H54 (cell line): ENCODE measurements at places on chromosomes 1 and 21.

DNA sequence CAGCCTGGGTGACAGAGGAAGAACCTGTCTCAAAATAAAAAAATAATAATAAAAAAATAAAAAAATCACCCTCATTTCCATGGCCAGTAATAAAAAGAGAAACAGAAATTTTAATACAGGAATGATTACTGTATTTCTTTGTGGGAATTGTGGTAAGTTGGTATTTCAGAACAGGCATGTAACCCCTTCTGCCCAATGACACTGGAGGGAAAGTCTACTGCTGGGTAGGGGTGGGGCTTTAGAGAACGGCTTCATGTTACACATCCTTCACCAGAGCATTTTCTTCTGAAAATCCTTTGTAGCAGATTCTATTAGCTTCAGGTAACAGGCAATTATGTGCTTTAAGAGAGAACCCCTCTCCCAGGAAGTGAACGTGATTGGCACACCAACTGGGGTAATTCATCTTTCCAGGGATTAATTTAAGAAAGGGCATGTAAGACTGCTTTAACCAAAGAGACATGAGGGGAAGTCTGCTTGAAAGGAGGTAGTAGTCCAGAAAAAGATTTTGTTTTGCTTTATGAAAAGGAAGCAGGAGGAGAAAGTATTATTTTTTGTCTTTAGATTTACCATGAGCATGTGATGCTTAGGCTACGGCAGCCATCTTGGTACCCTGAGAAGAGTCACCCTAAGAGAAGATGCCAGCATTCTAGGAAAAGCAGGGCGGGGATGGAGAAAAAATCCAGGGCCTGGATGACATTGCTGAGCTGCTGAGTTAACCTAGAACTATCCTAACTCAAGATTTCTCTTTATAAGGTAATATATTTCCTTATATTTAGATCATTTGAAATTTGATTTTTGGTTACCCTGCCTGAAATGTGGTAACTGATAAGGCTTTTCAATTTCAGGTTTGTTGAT is 57.7 kb upstream of the DPT start:
- no peak for DNase-seq

GRCh38 chr1:240539769-240540414 is 72.1 kb downstream of the GREM2 start:
- no peak for DNase-seq

GRCh38 chr1:236083650-236084385 is 18.9 kb upstream of the NID1 start:
- DNase-seq: no peak

DNA sequence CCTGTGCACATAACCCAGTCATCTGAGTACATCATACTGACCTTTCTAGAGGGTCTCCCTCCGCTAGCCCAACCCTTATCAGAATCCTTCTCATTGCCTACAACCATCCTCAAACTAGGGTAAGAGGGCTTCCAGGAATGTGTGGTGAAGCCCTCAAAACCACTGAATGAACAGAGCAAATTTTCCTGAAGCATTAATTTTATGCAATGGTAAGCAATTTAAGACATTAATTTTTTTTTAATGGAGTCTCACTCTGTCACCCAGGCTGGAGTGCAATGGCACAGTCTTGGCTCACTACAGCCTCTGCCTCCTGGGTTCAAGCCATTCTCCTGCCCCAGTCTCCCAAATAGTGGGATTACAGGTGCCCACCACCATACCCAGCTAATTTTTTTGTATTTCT is 86.1 kb upstream of the ZNF281 start:
- no peak for DNase-seq

DNA sequence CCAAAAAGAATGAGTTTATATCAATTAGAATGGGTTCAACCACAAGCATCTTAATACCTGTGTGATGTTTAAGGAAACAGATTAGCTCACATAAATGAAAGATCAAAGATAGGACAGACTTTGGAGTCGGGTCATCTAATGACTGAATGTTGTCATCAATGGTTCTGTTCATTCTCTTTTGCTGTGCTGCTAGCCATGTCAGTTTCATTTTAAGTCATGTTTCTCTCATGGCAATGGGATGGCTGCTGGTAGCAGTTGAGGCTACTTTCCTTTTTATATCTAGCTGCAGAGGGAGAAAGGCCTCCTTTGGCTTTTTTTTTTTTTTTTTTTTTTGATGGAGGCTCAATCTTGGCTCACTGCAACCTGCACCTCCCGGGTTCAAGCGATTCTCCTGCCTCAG is 86.9 kb upstream of the SPAG17 start:
- no peak for DNase-seq

GRCh38 chr1:181801617-181802016 is 259.9 kb downstream of the ZNF648 start:
- no peak for DNase-seq

DNA sequence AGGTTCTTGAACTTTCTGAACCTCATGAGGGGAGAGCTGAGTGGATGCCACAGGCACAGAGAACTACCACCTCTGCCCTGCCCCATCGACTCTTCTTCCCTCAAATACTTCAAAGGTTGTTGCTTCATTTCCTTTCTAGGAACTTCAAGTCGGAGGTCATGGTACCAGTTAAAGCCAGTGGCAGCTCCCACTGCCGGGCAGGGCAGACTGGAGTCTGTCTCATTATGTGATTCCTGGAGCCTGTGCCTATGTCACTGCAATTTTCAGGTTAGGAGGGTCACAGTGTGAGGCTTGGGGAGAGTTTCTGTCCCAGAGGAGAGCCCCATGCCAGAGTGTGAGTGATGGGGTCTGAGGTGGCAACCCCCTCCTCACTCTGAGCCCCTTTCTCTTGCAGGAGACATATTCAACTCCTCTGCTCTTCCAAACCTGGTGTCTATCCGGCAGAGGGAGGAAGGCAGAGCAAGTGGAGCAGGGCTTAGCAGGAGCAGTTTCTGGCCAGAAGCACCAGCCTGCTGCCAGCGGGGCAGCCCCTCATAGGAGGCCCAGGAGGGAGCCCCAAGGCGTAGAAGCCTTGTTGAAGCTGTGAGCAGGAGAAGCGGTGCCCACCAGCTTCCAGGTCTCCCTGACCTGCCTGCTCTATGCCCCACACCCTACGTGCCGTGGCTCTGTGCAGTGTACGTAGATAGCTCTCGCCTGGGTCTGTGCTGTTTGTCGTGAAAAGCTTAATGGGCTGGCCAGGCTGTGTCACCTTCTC is 29.3 kb downstream of the CAMK1G start:
- no peak for DNase-seq

DNA sequence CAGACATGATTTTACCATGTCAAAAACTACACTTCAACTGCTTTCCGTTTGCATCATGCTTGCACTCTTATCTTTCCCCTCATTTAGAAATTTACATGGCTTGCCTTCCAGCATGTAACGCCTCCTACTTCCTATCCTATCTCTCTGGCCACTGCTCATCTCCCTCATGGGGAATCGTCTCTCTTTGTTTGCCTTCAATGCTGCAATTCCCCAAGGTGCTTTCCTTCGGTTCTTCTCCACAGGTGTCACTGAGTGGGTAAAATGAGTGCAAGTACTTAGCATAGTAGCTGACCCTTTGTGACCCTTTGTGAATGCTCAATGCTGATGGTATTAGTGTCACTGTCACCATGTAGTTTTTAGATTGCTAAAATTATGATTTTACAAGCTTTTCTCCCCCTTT is 63.1 kb downstream of the APP start:
- no peak for DNase-seq

DNA sequence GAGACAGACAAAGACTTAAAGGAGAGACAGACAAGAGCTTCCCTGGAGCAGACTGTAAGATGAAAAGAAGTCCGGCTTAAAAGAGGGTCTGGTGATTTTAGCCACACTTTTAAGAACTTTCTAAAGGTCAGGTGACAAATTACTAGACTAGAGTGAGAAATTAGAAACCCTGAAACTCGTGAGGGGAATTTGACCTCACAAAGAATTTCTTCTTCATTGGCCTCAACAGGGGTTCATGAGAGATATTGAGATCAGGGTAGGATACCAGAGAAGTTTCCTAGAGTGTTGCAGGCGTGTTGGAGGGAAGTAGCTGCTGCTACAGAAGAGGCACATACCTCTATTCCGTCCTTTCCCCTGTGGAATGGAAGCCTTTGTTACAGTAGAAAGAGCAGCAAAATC is 884.4 kb downstream of the KCNT2 start:
- no peak for DNase-seq

DNA sequence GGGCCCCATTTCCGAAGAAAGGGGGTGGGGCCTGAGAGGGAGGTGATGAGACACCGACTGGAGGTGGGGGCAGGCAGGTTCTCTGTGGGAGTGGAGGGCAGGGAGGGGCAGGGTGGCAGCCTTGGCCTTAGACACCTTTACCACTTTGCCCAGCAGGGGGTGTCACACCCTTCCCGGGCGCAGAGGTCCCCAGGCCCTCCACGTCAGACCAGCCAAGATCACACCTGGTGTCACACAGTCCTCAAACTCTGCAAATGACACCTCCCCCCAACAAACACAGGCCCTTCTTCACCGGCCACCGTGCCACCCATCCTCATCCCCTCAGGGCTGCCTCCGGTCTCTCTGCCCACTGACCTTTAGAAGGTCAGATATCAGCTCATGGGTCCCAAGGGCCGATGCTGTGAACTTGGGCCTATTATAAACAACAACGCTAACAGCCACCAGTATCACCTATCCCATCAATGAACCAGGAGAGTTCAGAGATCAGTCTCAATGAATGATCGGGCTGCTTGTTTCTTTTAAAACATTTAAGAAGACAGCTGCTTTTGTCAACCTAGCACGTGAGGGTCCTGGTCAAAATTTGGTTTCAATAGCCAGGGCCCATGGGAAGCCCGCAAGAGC is 103.9 kb downstream of the CASZ1 start:
- DNase-seq: no peak

- no peak for DNase-seq
Measured at GRCh38 chr1:212533148-212533517, 75.4 kb upstream of the ATF3 start.

- DNase-seq: no peak
Measured at GRCh38 chr1:70896224-70896623, 151.4 kb downstream of the PTGER3 start.

DNA sequence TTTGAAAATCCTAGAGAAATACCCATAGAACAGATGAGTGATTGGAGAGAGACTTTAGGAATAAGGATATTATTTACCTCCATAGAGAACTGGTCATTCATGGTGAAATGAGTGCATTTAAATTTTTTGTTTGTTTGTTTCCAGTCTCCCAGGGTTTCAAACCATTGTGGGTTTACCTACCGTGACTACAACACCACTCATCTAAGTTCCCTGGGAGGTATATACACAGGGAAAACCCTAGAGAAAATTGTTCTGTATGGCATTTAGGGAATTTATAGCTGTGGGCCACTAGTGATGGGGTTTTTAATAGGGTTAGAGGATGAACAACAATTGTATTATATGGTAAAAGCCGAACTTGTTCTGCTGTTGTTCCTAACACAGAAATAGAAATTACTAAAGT is 109.2 kb downstream of the USP25 start:
- no peak for DNase-seq

- no peak for DNase-seq
Measured at GRCh38 chr1:91651661-91652071, 151.0 kb downstream of the CDC7 start.

- no peak for DNase-seq
Measured at GRCh38 chr1:9437961-9438430, 101.3 kb upstream of the SLC25A33 start.

DNA sequence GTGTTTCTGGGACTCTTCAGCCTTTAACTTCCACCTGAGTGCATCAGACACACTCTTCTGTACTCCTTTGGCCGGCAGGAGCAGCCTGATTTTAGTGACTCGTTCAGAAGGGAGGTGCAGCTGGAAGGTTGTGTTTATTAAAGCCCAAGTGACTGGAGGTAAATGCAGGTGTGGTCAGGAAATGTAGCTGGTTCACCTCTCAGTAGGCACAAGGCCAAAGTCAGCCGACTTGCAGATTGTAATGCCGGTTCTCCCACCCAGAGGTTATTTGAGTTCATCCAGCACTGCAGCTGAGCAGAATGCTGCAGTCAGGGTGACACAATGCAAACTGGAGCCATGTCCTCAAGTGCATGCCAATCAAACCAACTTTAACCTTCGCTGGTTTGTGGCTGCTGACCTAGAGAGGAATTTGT is 91.5 kb downstream of the SPATA46 start:
- DNase-seq: no peak

DNA sequence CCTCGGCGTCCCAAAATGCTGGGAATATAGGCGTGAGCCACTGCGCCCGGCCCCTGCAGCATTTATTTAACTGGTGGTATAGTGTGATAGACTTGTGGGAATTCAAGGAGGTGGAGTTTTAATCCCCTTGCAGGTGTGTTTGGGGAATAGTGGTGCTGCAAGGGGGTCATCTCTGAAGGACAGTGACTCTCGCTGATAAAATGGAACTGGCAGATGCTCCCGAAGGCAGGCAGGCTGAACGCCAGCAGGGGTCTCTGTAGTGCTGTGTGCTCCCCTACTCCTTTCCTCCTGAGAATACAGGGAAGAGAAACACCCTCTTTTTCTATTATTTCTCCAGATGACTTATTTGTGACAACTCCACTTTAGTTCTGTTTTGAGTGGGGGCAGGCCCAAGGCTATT is 4.0 kb downstream of the OSCP1 start:
- DNase-seq: no peak

DNA sequence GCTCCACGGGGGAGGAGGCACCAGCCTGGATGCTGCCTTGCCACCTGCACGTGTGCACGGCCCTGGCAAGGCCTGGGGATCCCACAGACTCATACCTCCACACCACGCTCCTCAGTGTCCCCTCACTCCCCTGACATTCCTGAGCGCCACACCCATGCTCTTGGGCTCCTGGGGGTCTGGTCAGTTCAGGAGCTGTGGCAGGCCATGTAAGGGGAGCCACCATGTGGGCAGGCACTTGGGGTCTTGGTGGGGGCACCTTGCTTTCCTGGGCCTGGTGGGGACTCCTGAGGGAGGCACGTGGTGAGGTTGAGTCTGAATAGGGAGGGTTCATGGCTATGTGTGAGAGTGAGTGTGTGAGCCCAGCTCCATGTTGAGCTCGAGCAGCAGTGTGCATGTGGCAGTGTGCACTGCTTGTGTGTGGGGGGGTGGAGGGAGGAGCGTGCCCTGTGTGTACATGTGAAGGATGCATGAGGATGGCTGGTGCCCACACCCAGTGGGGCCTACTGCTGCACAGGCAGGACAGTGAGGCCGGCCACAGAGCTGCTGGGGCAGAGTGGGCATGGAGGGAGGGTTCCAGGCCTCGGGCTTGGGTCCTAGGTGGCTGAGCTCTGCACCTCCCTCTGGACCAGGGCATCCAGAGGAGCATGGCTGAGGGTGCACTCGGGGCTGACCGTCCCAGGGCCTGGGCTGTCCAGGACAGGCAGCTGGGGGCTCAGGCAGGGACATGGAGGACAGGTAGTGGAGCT is 1.6 kb downstream of the GJC2 start:
- no peak for DNase-seq

GRCh38 chr21:42850866-42851391 is 28.4 kb downstream of the WDR4 start:
- DNase-seq: peak; percentile 67

- DNase-seq: no peak
Measured at GRCh38 chr1:3355894-3356826, 98.3 kb upstream of the ARHGEF16 start.

GRCh38 chr1:202416641-202417040 is 68.1 kb downstream of the PPP1R12B start:
- no peak for DNase-seq

GRCh38 chr1:235077571-235078479 is 50.8 kb downstream of the TOMM20 start:
- no peak for DNase-seq
